ENCODE measurements at places on chromosomes 1 and 21. TPM values are rescaled to one million over a fixed set of nuclear protein-coding genes. Genes with fewer than 3 reads are reported as not detected.

CD5L gene
- not detected for total RNA-seq

FAM167B gene
- total RNA-seq: 0.44 TPM

CYP4Z1 gene
- not detected for total RNA-seq

KCNE2 gene
- not detected for total RNA-seq

TOR1AIP2 gene
- total RNA-seq: 81.0 TPM

CELA3A gene
- total RNA-seq: not detected

HOOK1 gene
- 9.3 TPM for total RNA-seq

TMEM240 gene
- not detected for total RNA-seq

NAV1 gene
- 4.9 TPM for total RNA-seq

NOS1AP gene
- not detected for total RNA-seq

CRYBG2 gene
- 2.3 TPM for total RNA-seq

LRRC3 gene
- 1.6 TPM for total RNA-seq

CREG1 gene
- total RNA-seq: 6.7 TPM

EXOC8 gene
- 46.1 TPM for total RNA-seq

CR1 gene
- total RNA-seq: 0.94 TPM

BMP8B gene
- total RNA-seq: 0.39 TPM

VHLL gene
- not detected for total RNA-seq

OR2T29 gene
- not detected for total RNA-seq
